ENCODE measurements at places on chromosomes 12 and 14.

GRCh38 chr12:49975318-49975761, 2.6 kb downstream of the AQP6 start:
- no peak for DNase-seq

DNA sequence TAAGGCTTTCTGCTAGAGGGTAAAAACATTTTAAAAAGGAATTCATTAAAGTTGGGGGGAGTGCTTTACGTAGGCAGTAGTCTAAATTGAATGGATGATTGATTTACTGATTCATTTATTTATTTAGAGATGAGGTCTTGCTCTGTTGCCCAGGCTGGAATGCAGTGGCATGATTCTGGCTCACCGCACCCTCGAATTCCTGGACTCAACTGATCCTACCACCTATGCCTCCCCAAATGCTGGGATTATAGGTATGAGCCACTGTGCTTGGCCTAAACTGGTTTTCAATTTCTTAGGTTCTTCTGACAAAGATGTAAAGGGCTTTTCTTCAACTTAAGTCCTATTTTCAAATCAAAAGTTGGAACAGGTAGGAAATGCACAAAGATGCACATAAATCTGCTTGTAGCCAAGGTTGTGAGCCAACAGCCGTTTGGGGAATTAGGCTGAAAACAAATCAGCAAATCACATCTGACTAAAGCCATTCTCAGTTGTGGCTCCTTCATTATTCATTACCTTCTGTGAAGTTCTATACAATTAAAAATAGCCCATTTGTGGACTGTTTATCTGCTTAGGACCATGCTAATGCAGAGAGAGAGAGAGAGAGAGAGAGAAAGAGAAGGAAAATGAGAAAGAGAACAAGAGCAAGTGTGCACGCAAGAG, 218.0 kb downstream of the PPM1H start:
- DNase-seq: no peak

DNA sequence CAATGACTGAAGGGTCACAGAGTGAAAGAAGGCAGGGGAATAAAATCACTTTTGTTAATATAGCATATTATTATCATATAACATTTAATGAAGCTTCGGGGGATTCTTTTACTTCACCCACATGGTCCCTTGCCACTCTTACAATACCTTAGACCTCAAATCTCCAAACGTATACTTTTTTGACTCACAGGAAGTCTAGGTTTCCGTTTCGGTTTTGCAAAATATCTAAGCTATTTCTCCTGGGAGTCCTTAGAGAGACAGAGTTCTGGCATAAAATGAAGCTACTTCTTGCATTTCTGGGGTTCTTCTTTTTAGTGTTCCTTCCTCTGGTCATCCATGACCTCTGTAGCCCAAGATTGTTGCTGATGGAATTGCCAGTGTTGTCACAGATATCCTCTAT, 590.5 kb upstream of the ATP2B1 start:
- DNase-seq: no peak

GRCh38 chr12:91562476-91562875, 379.9 kb upstream of the DCN start:
- DNase-seq: no peak

DNA sequence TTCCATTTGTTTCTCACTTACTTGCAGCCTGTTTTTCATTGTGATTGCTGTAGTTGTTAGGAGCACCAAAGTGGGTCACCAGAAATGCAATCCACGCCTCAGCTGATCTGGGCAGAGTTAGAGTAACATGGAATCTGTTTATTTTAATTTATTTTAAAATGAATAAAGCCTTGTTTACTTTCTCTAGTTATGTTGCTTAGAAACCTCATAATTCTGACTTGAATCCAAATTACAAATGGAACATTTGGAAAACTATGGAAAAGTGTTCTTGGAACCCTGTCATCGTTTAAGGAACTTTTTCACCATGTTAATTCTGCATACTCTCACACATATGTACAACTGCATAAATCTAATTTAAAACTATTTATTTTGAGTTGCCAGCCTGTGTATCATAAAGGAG, 92.2 kb upstream of the DAAM1 start:
- no peak for DNase-seq

DNA sequence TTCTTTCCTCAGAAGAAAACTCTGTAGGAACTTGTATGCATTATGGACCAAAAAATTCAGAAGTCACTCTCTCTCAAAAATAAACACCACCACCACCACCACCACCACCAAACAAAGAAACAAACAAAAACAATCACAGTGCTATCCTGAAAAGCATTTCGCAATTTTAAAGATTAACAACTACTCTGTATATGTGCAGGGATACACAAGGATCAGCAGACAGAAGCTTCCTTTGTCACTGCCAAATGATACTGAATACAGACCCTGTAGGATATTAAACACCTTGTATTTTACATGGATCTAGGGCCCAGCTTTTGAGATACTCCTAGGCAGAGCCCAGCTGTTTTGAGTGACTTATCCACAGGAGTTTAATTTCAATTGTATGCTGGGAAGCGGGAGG, 31.7 kb downstream of the ATP2B1 start:
- no peak for DNase-seq

DNA sequence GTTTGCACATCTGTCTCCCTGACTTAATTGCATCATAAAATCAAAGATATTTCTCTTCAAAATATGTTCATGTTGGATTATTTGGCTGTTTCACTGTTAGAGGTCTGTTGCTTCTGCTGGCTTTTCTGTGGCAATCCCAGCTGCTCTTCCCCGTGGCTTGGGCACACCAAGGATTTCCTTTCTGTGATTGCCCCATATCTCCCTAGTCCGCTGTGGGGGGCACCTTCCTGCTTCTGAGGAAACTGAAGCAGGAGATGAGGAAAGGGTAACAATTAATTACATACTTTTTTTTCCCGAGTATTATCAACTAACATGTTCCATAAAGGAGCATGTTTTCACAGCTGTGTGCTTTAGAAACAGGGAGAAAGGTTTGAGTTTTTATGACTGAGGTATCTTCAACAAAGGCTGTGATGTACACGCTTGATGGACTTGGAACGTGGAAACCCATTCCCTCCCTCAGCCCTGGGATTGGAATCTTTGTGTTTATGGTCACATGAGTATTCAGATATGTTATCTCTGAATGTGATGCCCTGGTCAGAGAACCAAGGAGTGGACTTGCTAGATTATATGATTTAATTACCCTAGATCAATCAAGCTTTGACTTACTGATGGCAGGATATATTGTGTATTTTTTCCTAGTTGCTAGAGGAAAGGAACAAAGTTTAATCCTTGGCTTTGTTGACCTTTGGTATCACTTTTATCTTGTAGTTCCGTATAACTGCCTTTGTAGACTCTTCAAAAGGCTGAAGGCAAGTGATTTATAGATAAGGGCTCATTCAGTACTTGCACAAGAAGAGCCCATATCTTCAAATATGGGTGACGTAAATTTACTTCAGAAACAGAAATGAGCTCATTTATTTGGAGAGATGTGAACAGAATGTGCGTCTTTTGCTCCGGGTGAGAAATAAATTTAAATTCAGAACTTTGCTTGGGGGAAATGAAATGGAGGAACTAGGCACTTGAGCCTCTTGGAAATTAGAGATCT, 46.7 kb downstream of the BORCS5 start:
- no peak for DNase-seq

GRCh38 chr12:108685469-108686260, 45.7 kb downstream of the CORO1C start:
- DNase-seq: no peak

GRCh38 chr14:24297190-24297964, 2.2 kb downstream of the DHRS1 start:
- DNase-seq: no peak

DNA sequence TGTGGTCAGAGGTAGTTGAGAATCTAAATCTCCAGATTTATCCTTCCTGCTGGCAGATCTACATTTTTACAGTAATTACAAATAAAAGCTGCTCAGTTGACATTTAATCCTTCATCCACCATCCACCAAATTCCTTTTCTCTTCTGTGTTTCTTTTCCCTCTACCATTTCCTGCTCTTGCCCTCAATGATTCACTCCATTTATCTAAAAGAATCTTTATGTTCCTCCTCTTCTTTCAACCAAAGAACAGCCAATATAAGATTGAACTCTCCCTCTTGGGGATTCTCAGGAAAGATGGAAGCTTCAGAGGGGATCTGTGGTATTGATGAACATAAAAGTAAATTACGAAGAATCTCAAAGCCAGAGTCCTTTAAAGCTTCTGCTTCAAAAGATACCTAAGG, 4.4 kb downstream of the MAP4K5 start:
- no peak for DNase-seq

GRCh38 chr12:11178250-11178649, 7.3 kb downstream of the SMIM10L1 start:
- DNase-seq: no peak

GRCh38 chr12:24742378-24742777, 206.5 kb downstream of the BCAT1 start:
- no peak for DNase-seq

- DNase-seq: no peak
Observed at GRCh38 chr14:70536830-70537229, 2.0 kb upstream of the ADAM20 start.

DNA sequence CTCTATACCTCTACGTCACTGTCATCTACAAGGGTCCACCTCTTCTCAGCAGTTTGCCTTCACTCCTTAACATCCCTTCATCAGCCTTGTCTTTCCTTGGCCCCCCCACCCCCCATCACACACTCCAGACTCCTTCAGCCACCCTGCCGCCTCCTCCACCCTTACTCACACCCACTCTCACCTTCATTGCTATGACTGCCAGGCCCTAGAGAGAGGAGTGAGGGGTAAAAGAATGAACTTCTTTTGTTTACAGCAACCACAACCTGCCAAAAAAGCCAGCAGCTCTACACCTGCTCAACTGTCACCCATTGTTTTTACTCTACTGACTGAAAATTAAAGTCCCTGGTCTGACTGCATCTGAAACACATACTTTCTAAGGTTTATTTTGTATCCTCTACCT, 112.8 kb downstream of the DUSP6 start:
- no peak for DNase-seq

GRCh38 chr12:110547090-110547489, 36.0 kb downstream of the PPTC7 start:
- DNase-seq: no peak

DNA sequence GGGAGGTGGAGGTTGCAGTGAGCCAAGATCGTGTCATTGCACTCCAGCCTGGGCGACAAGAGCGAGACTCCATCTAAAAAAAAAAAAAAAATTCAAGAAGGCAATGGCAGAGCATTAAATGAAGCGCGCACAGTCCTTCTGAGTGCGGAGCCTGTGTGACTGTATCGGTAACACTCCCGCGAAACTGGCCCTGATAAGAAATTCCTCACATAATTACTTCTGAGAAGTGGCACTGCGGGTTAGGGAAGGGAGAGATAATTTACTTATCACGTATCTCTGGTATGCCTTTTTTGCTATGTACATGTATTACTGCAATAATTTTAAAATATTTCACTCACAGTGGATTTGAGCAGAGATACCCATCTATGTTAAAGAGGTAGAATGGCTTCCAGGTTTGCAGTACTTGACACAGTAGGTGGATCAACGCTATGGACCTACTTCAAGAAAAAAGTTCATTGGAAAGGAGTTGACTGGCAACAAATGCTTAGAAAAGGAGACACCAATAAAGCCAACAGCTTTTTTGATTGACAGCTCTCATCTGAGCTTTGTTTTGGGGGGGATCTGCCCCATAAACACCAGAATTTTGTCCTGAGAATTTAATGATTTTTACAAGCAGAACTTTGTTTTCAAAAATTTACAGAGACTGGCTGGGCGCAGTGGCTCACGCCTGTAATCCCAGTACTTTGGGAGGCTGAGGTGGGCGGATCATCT, 29.2 kb upstream of the SPTLC2 start:
- no peak for DNase-seq

All from cortex of kidney (tissue), 1 donor.